Hematopoietic multipotent progenitor cell (in vitro differentiated cells): ENCODE measurements at places on chromosomes 6 and 20. TPM values are rescaled to one million over a fixed set of nuclear protein-coding genes. Genes with fewer than 3 reads are reported as not detected.

DNA sequence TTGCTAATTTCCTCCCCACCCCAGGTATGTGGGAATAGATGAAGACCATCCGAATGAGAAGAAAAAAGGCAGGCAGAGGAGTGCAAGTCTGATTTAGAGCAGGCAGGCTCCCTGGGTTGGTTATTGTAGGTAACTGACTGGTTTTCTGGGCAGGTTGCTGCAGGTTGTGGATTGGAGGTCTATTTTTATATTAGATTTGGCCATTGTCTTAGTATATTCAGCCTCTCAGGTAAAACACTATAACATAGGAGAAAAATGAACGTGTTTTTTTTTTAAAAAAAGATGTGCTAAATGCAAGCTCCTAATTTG, 492 bp upstream of the TBC1D7 start:
- no peak for DNase-seq

GRCh38 chr6:75480425-75480824, 13.2 kb downstream of the FILIP1 start:
- DNase-seq: no peak

DNA sequence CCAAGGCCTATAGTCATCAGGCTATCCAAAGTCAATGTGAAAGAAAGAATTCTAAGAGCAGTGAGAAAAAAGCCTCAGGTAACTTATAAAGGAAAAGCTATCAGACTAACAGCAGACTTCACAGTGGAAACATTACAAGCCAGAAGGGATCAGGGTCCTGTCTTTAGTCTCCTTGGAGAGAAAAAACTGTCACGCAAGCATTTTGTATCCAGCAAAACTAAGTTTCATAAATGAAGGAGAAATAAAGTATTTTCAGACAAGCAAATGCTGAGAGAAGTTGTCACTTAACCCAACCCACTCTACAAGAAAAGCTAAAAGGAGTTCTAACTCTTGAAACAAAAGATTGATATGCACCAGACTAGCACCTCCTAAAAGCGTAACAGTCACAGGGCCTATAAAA, 28.1 kb downstream of the CITED2 start:
- no peak for DNase-seq

- DNase-seq: no peak
Observed at GRCh38 chr20:36574366-36575135, 1.2 kb downstream of the TGIF2 start.

DNA sequence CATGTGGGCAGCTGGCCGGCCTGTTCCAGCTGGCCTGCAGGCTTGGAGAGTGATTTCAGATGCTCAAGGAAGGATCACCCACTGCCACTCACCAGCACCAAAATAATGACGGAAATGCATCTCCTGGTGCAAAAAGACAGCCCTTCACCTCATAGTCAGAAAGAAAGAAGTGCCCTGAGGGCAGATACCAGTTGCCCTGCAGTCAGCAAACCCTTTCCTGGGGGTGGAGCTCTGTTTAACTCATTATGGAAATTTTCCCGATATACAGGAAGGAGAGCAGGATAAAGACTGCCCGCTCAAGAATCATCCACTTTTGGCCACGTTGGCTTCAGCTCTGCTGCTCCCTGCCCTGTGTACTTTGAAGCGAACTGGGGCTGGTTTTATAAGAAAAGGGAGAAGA, 127.9 kb downstream of the GRM4 start:
- DNase-seq: no peak

DNA sequence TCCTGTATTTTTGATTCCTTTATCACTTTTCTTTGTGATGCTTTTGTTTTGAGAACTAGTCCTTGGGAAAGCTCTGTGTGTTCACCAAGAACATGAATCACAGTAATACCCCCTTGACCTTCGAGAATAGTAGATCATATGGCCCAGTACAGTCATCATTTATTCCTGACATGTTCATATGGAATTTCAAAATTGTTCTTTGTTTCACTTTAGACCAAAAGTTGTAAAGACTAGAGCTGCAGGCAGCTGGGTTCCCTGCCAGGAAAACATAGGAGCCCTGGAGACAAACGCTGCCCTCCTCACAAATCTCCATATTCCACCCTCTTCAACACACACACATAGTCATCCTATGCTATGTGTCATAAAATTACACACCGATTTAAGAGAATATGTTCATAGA, 621.2 kb upstream of the EYS start:
- no peak for DNase-seq

BPIFB4 gene
- not detected for total RNA-seq

VWA7 gene
- total RNA-seq: 2.4 TPM

ATAT1 gene
- 11.0 TPM for total RNA-seq

MUC22 gene
- total RNA-seq: not detected

CD164 gene
- total RNA-seq: 352 TPM

LTA gene
- under 0.01 TPM for total RNA-seq
